Stimulated activated CD4-positive, alpha-beta T cell treated with anti-CD3 and anti-CD28 coated beads, Interleukin-1b, Interleukin-23, amount 100 ng/mL, for 4 hours (primary cell): ENCODE measurements at places on chromosomes 12 and 14.

GRCh38 chr12:71538807-71539206, 99.2 kb downstream of the LGR5 start:
- DNase-seq, result no peak

DNA sequence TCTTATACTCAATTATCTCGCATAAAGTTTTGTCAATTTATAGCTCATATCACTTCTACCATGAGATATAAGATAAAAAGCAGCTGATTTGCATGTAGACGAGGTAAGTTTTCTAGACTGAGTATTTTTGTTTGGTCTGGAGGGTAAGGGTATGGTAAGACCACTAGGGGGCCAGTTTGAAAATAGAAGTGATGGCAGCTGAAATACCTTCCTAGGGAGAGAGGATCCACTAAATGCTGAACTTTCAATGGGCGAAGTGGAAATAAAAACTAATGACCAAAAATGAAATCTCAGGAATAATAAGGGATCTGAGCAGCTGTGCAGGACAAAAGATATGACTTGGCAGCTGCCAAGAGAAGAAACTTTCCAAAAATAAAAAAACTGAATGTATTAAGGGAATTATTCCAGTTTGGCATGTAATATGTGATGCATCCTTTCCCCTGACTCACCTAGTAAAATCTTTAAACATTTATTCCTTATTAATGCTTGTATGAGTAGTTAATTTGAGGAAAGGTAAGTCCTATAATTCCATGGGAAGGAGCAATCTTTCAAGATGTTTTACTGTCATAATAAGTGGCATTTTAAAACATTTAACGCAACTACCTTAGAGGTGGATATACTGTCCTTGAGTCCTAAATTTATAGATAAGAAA, 754.5 kb downstream of the C12orf50 start:
- DNase-seq, result no peak

GRCh38 chr14:79915406-79915805, 295.9 kb downstream of the DIO2 start:
- DNase-seq, result no peak

DNA sequence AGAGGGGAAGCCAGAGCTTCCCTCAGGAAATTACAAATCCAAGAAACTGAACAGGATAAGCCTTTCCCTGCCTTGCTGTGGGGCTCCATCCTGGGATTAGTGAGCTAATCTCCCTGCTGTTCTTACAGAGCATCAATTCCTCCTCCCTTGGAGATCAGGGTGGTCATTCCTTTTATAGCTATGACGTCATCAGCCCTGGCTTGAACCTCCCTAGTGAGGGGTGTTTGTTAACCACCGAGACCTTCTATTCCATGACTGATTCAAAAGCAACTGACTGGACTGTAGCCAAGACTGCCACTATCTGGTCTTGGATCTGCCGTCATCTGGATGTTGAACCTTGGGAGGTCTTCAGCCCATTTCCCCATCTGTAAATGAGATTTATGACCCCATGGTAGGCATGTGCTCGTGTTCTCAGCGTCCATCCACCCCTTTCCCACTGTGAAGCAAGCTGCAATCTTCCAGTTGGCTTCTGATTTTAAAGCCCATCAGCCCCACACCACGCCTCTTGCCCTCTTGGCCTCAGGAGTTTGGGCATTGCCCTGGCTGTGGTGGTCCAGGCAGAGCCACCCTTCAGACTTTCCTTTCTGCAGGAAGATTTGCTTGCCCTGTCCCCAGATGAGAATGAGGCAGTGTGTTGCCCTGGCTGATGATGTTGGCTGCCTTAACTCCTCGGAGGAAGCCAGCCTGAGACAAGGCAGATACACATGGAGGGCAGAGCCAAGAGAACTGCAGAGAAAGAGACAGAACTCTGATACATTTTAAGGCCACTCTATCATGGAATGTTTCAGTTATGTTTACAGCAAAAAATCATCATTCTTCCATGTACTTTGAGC, 59.6 kb upstream of the ACTN1 start:
- no peak for DNase-seq

DNA sequence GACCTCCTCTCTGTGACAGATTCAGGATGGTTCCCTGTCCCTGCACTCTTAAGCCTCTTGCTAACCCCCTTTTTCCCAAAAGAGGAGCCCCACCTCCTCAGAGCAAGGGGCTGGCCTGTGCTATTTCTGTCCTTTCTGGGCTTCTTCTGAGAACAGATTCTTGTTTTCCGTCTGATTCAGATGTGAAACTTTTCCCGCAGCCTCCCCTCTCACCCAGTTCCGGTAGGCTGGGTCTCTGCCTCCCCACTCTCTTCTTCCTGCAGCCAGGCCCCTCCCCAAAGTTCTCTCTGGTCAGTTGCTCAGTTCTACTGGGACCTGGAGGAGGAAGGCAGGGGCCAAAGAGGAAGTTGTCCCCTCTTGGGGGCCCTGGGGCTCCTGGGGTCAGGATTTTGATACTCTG, 11.8 kb downstream of the PDE1B start:
- no peak for DNase-seq

DNA sequence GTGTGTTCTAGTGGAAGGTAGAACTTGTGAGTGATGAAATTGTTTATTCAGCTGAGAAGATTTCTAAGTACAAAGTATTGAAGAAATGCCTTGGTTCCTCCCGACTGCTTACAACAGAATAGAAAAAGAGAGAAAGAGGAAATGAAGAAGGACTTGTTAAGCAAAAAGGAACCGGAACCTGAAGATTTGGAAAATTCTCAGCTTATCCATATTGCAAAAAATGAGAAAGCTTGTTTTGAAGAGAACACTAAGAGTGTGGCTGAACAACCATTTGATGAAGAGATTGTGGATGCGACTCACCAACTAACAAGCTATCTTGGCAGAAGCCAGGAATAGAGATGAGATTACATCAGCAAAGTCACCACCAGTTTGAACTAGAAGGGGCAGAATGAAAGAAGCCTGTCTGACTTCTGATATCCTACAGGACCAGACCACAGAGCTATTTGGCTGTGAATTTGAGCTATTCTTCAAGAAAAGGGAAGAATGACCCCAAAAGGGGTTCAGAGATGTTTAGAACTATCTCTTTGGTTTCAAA, 15.1 kb downstream of the NDUFA9 start:
- DNase-seq, result no peak

DNA sequence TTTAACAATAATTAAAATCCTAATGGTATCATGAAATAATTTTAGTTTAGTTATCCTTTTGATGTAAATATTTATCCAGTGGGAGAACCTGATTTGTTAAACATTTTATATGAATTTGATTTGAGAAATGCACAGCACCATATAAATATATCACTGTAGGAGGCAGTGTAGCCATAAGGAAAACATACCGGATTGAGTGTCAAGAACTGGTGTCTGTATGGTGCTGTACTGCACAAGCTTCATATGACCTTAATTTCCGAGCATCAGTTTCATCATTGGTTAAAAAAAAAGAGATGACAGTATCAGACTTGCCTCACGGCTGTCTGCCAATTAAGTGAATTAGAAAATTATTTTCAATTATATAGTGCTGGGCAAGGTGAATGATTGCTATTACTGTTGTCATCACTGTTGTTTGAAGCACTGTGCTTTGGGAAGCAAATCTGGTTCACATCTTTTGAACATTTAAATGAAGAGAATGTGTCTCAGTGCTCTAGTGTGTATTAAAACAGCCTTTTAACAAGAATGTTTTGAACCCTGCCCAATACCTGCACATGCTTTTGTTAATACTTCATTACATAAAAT, 72.1 kb downstream of the TMTC2 start:
- no peak for DNase-seq

GRCh38 chr14:88168498-88169165, 154.4 kb downstream of the KCNK10 start:
- DNase-seq, result peak; percentile 57

DNA sequence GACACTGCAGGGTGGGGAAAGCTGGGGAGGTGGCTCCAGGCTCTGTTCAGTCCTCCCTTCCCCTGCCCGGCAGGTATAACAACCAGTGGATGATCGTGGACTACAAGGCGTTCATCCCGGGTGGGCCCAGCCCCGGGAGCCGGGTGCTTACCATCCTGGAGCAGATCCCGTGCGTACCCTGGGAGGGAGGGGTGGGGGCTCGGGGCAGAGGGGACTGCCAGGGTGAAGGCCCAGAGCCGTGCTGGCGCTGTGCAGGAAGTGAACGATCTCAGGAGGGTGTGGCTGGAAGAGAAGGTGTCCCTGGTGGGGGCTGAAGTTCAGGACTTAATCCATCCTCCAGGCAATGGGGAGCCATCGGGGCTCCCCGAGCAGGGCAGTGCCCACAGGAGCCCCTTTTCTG, 18.9 kb downstream of the SDS start:
- DNase-seq, result no peak

- no peak for DNase-seq
Observed at GRCh38 chr14:66105815-66106214, 380.4 kb upstream of the CCDC196 start.

DNA sequence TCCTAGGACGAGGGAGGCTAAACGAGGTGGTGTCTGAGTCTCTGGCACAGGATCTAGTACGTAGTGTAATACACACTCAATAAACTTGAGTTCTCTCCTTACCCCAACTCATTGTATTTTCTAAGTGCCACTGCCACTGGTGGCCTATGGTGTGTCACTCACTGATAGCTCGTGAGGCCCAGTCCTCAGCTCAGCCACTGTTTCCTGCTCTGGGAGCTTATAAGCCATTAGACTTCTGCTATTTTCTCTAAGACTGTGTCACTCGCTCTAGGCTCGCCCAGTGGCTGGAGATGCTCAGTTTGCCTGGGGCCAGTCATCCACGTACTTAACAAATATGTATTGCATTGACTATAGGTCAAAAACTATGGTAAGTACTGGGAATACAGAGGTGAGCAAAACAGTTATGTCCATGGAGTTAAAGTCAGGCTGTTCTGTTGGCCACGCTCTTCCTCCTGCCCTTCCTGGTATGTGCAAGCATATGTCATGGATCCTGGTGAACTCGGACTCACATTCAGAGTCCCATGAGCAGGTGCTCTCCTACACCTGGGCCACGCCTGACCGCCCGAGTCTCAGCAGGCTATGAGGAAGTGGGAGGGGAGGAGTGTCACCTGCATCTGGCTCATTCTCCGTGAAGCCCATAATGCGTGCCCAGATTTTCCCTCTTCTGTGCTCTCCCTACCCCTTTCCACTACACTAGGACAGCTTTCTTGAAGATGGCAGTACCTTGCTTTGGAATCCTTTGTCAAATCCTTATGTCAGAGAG, 41.6 kb downstream of the DEGS2 start:
- no peak for DNase-seq

DNA sequence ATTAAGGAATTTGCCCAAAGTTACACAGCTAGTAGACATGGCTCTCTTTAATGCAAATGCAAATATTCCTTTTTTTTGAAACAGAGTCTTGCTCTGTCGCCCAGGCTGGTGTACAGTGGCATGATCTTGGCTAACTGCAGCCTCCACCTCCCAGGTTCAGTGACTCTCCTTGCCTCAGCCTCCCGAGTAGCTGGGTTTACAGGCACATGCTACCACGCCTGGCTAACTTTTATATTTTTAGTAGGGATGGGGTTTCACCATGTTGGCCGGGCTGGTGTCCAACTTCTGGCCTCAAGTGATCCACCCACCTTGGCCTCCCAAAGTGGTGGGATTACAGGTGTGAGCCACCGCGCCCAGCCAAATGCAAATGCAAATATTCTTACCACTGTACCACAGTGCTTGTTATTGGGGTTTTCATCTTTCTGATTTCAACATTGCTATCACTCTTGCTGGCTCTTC, 24.5 kb upstream of the HIGD1C start:
- no peak for DNase-seq

DNA sequence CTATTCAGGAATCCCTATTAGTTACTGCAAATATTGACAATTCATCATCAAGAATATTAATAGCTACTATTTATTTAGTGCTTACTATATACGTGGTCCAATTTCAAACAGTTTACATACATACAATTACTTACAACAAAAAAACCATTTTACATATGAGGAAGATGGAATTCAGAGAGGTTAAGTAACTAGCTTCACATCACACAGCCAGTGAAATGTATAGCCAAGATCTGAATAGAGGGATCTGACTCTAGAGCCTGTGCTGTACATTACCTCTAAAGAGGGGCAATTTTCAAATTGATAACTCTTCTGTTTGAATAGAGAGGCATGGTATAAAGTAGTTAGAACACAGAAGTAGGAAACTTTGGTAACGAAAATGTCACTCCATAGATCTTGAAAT, 18.3 kb downstream of the SOX5 start:
- DNase-seq, result no peak

DNA sequence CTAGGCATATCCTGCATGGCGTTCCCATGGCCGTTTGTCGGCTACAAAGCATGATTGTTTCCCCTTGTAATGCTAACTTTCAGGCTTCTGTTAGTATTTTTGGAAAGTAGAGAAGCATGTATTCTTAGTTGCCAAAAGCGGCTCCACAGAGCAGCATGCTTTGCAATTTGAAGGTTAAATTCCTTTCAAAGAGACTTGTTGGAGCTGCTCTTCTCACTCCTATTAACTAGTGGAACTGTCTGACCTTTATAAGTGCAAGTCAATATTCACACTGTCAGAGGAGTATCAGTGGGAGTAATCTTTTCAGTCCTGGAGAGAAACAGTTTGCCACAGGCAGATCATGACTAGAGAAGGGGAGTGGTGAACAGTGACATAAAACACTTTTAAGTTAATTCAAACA, 656.1 kb upstream of the NOVA1 start:
- DNase-seq, result no peak
